Neural cell (in vitro differentiated cells): ENCODE measurements at places on chromosomes 1 and 21. TPM values are rescaled to one million over a fixed set of nuclear protein-coding genes. Genes with fewer than 3 reads are reported as not detected.

SLC5A3 gene
- polyA plus RNA-seq: 17.0 and 18.2 TPM in 2 replicates

NTMT2 gene
- polyA plus RNA-seq: 0.27 and 0.44 TPM in 2 replicates

KLHL17 gene
- polyA plus RNA-seq: 52.3 and 64.2 TPM in 2 replicates

LRRC53 gene
- not detected in 2 replicates for polyA plus RNA-seq

VWA1 gene
- 0.88 and 1.4 TPM in 2 replicates for polyA plus RNA-seq

FCAMR gene
- not detected in 2 replicates for polyA plus RNA-seq

SLC2A5 gene
- not detected in 2 replicates for polyA plus RNA-seq

SAMSN1 gene
- 18.2 and 20.7 TPM in 2 replicates for polyA plus RNA-seq

FAM72B gene
- 2.0 and 2.3 TPM in 2 replicates for polyA plus RNA-seq

CHRM3 gene
- polyA plus RNA-seq: 0.16 and 0.34 TPM in 2 replicates

TNFAIP8L2 gene
- polyA plus RNA-seq: not detected in 2 replicates

PROK1 gene
- polyA plus RNA-seq: 0.54 and 1.5 TPM in 2 replicates

THEM5 gene
- not detected in 2 replicates for polyA plus RNA-seq

GJA9 gene
- polyA plus RNA-seq: not detected in 2 replicates

FAM72D gene
- polyA plus RNA-seq: 0.58 TPM in 1 of 2 replicates, not detected in the other

CHRNB2 gene
- polyA plus RNA-seq: 15.5 and 18.2 TPM in 2 replicates
